Mammary microvascular endothelial cell (primary cell): ENCODE measurements at places on chromosomes 5 and 9. TPM values are rescaled to one million over a fixed set of nuclear protein-coding genes. Genes with fewer than 3 reads are reported as not detected.

Gene LHX2
- total RNA-seq, result not detected in 2 replicates

Gene SPATA6L
- total RNA-seq, result 0.80 and 0.94 TPM in 2 replicates

Gene ANXA2R
- total RNA-seq, result 8.1 and 9.1 TPM in 2 replicates

Gene LCN1
- total RNA-seq, result not detected in 2 replicates

Gene EFNA5
- total RNA-seq, result 2.9 and 3.1 TPM in 2 replicates

Gene TMEM215
- total RNA-seq, result not detected in 2 replicates

Gene PCDHGA12
- total RNA-seq, result 4.7 and 5.9 TPM in 2 replicates

Gene OR13J1
- total RNA-seq, result not detected in 2 replicates

Gene AP3S1
- total RNA-seq, result 72.0 and 99.3 TPM in 2 replicates

Gene CBY3
- not detected in 2 replicates for total RNA-seq

Gene SLC46A2
- not detected in 2 replicates for total RNA-seq

Gene FOCAD
- total RNA-seq, result 43.5 and 49.9 TPM in 2 replicates

Gene OR1L8
- 0.10 TPM in 1 of 2 replicates, not detected in the other for total RNA-seq

Gene WNT8A
- not detected in 2 replicates for total RNA-seq

Gene CSF2
- 16.8 and 17.5 TPM in 2 replicates for total RNA-seq

Gene NR2F1-AS1
- 7.9 and 8.0 TPM in 2 replicates for total RNA-seq
